ENCODE measurements at places on chromosomes 2 and 18. TPM values are rescaled to one million over a fixed set of nuclear protein-coding genes. Genes with fewer than 3 reads are reported as not detected.

DNA sequence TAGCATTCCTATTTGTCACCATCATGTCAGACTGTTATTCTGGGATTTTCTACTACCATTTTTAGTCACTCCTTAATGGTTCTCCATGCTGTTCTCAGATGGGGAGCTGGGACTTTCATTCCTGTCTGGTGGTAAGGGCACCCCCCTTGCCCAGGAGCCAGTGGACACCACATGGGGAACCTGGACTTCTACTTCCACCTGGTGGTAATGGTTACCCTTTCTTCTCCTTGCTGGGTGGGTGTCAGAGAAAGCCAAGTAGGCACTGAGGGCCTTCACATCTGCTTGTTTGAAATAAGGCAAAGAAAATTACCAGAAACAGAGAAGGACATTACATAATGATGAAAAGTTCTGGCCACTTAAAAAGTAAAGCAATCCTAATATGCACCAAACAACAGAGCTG lies 239.8 kb downstream of the FHOD3 start:
- no peak for DNase-seq

The ATP6V1B1 gene
- not detected for total RNA-seq

The HTR2B gene
- 1.5 TPM for total RNA-seq

GRCh38 chr2:55451699-55452098 lies 32.0 kb upstream of the CCDC88A start:
- no peak for DNase-seq

The RAB17 gene
- 4.5 TPM for total RNA-seq

GRCh38 chr2:168895771-168896170 lies 5.3 kb upstream of the G6PC2 start:
- no peak for DNase-seq

All from left ventricle myocardium inferior (tissue), 1 donor.